NCI-H1694 (cell line): ENCODE measurements at places on chromosomes 16 and 17.

DNA sequence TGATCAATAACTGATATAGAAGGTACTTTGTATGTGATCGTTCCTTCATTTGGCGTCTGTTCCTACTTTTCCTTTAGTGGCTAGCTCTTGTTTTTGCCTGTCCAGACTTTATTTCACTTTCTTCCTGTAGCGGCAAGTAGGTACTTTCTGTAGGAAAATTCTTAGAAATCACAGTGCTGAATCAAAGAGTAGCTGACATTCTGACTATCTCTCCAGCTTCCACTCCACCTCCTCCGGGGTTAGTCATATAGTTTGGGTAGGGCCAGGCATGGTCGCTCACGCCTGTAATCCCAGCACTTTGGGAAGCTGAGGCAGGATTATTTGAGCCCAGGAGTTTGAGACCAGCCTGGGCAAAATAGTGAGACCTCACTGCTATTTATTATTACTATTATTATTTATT, 29.9 kb upstream of the PAFAH1B1 start:
- no peak for DNase-seq

GRCh38 chr17:56890390-56890789, 23.5 kb downstream of the TRIM25 start:
- no peak for DNase-seq

GRCh38 chr16:57178196-57178595, 7.6 kb downstream of the PSME3IP1 start:
- DNase-seq, result no peak

DNA sequence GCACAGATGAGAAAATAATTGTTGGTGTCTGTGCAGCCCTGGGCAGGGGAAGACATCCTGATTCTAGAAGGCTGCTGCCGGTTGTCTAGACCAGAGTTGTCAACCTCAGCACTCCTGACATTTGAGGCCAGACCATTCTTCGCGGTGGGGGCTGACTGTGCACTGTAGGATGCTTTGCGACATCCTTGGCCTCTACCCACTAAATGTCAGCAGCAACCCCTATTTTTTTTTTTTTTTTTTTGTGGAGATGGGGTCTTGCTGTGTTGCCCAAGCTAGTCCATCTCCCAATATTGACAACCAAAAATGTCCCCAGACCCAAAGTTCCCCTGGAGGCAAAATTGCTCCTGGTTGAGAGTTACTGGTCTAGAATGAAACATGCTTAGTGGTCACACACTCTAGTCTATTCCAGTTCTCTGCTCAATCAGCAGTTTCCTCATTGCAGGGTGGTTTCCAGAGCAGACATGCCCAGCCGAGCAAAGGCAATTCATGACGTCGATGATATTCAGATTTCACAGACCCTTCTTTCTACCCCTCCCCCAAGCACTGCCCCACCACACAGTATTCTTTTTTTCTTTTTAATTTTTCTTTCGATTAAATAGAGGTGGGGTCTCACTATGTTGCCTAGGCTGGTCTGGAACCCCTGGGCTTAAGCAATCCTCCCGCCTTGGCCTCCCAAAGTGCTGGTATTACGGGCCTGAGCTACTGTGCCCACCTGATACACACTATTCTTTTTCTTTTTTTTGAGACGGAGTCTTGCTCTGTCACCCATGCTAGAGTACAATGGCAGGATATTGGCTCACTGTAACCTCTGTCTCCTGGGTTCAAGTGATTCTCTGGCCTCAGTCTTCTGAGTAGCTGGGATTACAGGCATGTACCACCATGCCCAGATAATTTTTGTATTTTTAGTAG, 9.0 kb downstream of the C17orf99 start:
- DNase-seq, result no peak

DNA sequence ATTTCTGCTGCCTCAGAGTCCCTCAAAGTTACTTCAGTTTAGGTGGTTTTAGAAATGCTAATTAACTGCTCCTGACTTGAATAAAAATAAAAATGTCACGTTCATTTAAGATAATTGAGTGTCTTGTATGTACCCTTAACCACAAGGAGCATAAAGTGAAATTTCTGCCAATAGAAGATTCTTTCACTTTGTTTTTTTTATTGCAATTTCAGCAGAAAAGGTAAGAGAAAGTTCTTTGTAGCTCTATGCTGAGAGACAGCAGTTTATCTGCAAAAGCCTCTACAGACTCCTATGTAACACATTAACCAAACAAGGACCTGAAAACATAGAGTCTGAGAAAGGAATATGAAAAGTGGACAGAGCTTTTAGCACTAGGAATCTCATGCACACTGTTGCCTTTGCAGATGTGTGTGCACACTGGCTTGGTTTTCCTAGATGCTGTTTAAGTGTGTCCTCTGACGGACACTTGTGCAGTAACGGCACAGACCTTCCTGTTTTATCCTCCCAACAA, 11.6 kb downstream of the ARHGAP44 start:
- no peak for DNase-seq

DNA sequence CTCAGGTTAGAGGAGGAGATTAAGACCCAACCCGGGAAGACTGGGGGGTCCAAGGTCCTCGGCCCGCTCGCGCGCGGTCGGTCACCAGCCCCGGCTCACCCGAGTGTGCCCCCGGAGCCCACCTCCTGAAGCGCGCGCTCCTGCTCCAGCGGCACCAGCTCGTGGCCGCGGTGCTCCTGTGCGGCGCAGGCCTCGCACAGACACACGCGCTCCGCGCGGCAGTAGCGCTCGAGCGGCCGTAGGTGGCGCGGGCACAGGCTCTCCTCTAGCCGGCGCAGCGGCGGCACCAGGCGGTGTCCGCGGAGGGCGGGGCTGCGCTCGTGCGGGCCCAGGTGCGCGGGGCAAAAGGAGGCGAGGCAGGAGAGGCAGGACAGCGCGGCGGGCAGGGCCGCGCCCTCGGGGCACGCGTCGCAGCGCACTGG, 618 bp downstream of the TRIM47 start:
- DNase-seq, result no peak

GRCh38 chr16:30605158-30605557, 5.0 kb downstream of the ZNF689 start:
- DNase-seq, result no peak

- peak; percentile 75 for DNase-seq
Measured at GRCh38 chr17:44820631-44821212, 9.4 kb downstream of the GJC1 start.

DNA sequence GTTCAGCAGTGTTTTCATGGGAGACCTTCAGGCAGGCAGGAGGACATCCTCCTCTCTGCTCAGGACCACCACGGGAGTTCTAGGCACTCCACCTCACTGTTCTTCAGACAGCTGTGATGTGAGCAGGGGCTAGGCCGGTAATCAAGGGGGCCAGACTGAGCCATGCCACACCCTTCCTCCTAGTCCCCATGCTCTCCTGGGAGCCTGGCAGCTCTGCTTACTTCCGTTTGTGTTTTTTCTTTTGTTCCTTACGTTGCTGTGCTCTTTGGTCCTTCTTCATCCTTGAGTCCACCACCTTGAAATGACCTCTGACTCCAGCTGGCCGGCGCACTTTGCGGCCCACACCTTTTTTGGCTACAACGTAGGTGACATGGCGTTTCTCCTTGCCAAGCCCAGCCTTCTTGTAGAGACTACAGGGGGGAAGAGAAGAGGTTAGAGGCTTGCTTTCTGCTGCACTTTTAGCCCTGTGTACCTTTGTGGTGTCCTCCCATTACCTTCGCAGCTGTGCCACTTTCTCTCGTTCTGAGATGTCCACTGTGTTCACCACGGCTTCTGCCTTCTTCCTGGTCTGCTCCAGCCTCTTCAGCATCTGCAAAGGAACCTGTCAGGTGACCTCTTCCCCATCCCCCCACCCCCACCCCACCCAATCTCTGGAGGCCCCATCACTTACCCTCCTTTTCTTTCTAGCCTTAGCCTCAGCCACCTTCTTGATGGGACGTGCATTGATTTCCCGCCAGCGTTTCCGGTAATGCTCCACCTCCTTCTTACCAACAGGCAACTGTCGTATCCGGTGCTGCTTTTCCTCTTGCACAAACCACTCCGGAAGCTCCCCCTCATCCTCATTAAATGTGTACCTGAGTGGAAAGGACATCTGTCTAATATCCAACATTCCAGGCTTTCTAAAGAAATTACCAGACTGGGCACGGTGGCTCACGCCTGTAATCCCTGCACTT, 7.4 kb upstream of the PSMC5 start:
- no peak for DNase-seq

- DNase-seq, result no peak
Measured at GRCh38 chr17:64470625-64471024, 21.7 kb downstream of the MILR1 start.

DNA sequence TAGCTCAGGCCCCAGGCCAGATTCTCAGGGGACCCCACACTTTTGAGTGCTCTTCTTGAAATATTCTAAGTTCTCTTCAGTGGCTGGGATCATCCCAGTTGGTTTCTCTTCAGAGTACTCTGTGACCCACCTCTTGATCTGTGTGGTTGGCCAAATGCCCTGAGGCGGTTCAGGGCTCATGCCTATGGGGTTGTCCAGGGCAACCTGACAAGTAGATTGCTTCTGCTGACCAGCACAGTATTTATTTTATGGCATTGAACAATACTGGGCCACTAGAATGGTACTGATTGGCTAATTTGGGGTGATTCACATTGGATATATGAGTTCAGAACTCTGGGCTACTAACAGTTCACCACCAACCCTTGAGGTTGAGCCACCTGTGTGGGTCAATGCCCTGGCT, 7.4 kb upstream of the GOSR2 start:
- DNase-seq, result no peak

- DNase-seq, result peak; percentile 58
Measured at GRCh38 chr16:12257926-12258561, 281.5 kb downstream of the SNX29 start.

GRCh38 chr16:30186444-30186781, 3.0 kb downstream of the CORO1A start:
- no peak for DNase-seq

- no peak for DNase-seq
Measured at GRCh38 chr16:87086156-87086555, 231.0 kb downstream of the C16orf95 start.

DNA sequence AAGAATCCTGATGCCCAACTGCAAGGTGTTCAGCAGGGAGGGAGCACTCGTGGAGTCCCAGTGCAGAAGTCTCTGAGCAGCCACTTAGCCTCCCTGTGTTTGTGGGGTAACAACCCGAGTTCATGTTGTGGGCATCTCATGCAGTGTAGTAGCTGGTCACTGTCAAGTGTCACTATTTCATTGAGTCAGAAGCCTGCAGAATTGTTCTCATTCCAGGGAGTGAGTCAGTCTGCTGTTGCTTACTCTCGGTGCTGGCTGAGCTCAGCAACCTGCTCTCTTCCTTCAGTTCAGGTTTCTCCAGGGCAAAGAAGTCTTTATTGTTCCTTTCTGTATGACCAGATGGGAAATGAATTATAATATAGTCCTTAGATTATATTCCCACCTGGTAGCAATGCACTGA, 24.1 kb downstream of the HMOX2 start:
- no peak for DNase-seq

DNA sequence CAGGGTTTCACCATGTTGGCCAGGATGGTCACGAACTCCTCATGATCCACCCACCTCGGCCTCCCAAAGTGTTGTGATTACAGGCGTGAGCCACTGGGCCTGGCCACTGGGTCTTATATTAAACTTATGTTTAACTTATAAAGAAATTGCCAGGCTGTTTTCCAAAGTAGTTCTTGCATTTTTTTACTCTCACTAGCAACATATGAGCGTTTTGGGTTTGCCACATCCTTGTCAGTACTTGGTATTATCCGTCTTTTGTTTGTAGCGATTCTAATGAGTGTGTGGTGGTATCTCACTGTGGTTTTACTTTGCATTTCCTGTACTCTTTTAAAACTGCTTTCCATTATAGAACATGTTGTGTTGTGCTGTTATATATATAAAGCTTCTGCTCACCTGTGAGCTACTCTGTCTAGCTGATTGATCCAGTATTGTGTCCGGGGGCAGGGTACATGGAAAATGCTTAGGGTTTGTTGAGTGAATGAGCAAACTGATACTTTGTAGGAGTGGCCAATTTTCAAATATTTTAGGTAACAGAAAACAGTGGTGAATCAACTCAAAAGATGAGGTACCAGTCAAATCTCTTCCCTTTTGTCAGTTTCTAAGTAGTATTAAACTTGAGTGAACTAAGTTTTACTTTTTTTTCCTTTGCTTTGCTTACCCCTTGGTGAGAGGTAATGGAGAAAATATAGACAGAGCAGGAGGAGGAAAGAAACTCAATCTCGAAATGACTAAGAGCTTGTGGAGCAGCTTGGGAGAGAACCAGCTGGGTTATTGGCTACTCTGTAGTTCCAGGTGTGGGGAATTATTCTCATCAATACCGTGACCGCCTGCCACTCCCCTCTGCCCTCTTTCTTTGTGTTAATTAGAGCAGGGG, 75.8 kb downstream of the PITPNC1 start:
- DNase-seq, result no peak

GRCh38 chr16:2028620-2029220, 2.0 kb downstream of the NHERF2 start:
- no peak for DNase-seq

DNA sequence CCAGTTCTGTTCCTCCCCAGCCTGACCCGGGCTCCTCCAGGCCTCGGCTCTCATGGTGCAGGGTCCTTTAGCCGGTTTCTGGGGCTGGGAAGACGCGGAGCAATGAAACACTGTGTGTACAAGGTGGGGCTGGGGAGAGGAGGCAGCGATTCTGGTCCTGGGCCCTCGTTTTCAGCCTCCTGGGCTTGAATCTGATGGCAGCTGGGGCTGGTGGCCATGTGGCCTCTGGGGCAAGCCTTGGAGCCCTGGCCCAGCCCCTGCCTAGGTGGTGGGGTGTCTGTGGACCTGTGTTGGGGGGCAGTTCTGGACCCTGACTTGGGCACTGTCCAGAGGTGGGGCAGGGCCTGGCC, 4.1 kb downstream of the FOXJ1 start:
- no peak for DNase-seq
